Right kidney (tissue), 9 donors: ENCODE measurements at places on chromosomes 3 and 15.
A peak's percentile ranks its signal among the peaks of the same experiment; 100 is the strongest.

DNA sequence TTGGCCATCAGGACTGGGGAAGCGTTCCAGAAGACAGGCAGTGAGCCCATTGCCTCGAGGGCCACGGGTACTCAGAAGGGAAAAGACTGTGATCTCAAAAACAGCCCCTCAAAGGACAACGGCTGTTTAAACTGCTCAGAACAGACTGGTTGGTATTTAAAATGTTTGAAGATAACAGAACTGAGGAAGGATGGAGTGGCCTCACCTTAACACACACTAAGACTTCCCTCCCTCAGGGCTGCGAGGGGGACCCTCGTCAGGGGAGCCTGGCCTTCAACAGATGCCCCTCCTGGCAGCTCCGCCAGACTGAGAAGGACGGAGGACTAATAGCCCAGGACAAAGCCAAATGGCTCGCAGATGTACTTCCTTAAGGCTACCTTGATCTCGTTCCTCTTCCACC lies 2.6 kb downstream of the STIMATE start:
- DNase-seq, result no peak

DNA sequence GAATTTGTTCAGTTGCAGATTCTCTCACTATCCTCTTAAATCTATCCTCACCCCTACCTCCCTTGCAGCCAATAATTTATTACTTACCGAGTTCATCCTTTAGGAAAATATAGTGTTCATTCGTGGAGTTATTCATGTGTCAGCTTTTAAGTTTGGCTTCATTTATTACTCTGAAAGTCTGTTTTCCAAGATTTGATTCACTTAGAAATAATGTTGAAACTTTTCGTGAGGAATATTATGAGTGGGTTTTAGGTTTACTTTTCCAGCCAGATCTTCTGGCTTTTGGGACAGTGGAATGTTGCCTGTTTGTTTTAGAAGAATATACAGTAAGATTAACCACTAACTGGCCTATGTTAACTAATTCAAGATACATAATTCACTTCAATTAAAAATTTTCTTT lies 161.0 kb upstream of the CGNL1 start:
- DNase-seq, result no peak

DNA sequence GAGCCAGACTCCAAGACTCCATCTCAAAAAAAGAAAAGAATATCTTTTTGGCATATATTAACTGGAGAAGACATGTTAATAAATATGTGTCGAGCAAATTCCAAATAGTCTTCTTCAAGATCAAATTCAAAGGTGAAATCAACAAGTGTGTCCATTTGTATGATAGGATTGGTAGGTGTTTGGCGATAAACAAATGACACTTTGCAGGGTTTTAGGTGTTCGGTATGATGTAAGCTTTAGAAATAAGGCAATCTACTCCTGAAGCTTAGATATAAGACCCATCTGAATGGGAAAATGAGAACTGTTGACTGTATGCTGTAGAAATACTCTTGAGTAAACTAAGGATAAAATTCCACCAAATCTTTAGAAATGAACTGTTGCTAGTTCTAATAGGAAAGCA lies 75.8 kb upstream of the FNDC3B start:
- DNase-seq, result no peak

GRCh38 chr3:144259267-144259666 lies 287.6 kb downstream of the DIPK2A start:
- DNase-seq, result no peak

- DNase-seq, result no peak
These were observed 781 bp downstream of the TRNT1 start for GRCh38 chr3:3127432-3128010.

- DNase-seq, result no peak
These were observed 459.9 kb upstream of the TPRG1 start for GRCh38 chr3:188711881-188712247.

- no peak for DNase-seq
These were observed 4.6 kb downstream of the P2RY1 start for GRCh38 chr3:152839511-152839910.

- DNase-seq, result no peak
These were observed 33.7 kb upstream of the TTBK2 start for GRCh38 chr15:42954291-42954690.

DNA sequence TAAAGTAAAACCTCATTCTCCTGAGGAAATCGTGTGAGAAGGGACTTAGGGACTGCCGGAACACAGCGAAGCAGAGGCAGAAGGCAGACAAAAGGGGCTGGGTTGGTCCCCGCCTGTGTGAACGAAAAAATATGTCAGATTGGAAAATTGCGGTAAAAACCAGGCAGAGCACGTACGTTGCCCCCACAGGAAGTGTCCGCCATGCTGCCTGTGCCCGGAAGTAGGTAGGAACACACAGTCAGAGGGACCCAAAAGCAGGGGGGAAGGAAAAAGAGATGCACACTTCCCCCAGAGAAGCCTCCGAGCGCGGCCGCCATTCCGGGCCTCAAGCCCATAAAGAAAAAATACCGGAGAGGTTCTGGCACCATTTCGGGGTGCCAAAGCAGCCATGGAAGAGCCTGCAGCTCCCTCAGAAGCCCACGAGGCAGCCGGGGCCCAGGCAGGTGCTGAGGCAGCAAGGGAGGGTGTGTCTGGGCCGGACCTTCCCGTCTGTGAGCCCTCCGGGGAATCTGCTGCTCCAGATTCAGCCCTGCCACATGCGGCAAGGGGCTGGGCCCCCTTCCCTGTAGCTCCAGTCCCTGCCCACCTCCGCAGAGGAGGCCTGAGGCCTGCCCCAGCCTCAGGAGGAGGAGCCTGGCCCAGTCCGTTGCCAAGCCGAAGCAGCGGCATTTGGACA lies at the start of gene MKRN3:
MKRN3 (plus strand) TSS at position 280 of the 676 bp plus-strand sequence; CDS start at position 389, 109 bp downstream.
- DNase-seq, result no peak

DNA sequence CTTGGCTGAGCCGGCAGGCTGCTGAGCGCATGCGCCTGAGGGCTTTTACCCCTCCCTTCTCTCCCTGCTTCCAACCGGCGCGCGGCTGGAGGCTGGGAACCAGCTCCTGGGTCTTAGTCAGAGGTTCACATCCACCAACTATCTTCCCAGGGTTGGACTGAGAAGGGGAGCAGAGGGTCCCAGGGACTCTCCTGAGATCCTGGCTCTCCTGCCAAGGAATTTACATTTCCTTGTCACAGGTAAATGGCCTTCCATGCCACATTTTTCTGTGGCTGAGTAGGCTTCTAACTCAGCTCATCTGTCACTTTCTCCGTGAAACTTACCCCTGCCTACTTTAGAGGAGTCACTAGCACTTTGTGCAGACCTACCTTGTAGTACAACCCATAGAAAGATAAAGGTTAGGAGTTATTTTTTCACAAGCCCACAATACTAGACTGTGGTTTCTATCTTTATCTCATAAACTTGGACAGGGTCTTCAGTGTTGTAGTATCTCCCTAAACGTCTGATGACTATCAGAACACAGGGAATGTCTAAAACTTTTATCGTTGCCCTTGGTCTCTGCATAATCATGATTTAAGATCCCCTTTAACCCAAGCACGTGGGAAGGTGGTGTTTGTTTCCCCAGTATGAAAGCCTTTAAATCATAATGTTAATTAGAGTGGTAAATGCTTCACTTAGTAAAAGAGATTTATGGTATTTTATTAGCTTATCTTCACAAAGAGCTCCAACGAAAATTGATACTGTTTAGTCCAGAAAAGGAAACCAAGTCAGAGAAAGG lies 638 bp upstream of the TBC1D5 start:
- no peak for DNase-seq

DNA sequence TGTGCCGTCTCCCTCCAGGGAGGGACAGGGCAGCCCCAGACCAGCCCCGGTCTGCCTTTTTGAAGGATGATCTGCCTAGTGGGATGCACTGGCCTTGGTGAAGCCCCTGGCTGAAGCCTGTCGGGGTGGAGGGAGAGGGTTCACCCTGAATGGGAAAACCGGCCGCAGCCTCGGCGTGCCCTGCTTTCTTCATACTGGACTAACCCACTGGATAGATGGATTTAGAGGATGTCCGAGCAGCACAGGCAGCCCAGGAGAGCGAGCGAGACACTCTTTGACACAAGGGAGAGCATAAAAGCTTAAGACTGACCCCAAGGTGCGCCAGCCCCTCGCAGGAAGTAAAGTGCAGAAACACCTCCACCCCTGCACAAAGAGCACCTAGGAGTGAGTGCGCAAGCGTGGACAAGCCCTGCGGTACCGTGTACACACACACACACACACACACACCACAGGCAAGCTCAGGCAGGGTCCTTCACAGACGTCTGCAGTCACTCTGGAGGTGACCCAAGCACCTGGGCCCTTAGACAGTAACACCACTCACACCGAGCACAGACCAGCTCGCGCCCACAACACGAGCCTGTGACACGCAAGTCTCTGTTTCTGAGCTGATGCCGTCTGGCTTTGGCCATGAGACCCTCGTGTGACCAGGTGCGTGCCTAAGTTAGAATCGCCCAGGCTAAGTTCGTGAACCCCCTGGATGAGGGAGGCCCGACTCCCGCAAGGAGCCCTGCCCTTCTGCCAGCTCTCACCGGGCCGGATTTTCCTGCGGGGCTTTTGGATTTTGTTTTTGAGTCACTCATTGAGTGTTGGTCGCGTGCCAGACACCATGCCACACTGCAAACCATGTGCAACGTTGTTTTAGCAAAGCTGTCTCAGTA lies 11.3 kb downstream of the SEMA4B start:
- DNase-seq, result no peak

DNA sequence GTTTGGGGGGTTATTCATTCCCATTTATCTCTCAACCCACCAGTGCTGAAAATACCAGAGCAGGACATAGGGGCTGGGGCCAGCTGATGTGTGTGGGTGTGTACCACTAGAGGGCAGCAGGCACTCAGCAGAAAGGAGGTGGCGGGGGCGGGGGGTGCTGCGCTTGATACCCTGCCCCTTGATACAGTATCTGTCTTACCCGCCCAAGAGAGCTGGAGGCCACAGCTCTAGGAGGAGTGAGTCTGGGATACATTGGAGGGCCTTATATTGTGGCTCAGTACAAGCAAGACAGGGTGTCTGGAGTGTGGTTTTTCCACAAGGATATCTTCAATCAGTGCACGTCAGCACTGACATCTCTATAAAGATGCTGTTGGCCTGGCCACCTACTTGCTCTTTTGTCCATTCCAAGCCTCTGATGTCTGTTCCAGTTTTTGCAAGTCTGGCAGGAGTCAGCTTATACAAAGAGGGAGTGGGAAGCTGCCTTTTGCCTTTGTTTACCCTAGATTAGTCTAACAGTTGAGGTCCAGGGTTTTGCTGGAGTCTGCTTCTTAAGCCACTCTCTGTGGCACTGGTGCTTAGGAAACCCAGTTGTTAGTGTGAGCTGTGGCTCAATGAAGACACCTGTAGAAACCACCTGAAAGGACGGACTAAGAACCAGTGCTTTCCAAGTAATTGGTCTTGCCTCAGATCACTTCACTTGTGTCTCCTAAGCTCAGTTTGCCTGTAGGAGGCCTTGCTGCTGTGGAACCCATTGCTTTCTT lies 1.5 kb upstream of the RBM15B start:
- peak; percentile 39 for DNase-seq

DNA sequence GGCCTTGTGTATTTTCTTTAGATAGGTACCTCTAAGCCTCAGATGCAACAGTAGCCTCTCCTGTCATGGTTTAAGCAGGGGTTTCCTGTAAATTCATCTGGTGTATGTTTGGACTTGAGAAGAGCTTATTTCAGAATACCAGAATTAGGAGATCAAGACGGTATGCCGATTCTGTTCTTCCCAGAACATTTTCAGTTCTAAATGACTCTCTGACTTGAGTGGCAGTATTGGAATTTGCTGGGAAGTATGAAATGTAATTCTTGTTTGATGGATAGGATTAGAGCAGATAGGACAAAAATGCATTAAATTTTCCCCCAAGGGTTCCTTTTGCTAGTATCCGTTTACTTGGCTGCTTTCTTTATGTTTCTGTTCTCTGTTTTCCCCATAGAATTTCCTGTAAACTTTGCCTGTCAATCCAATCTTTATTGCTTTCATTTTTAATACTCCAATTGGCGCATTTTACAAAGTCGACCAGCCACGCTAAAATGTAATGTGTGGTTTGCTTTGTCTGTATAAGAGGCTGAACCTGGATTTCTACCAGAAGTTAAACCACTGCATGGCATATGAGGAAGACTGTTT lies 612.2 kb downstream of the RBMS3 start:
- DNase-seq, result no peak

- DNase-seq, result no peak
These were observed 42.0 kb upstream of the GCSAM start for GRCh38 chr3:112175037-112175436.

DNA sequence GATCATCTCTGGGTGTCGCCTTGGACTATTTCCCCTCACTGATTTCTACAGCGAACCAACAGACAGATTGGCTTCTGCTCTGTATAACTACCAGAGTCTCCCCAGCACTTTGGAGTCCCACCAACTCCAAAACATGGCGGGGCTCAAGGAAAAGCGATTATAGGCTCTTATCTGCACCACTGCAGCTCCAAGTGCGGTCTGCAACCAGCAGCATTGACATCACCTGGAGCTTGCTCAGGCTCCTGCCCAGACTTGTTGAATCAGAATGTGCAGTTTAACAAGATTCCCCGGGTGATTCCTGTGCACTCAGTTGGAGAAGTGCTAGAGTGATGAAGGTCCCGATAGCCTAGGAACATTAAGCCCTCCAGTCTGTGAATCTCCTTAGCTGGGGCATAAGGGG lies 9.0 kb downstream of the CCK start:
- no peak for DNase-seq

GRCh38 chr3:189267981-189268613 lies 96.3 kb downstream of the TPRG1 start:
- DNase-seq, result no peak

GRCh38 chr3:14657579-14657978 lies 6.0 kb downstream of the CCDC174 start:
- DNase-seq, result no peak

GRCh38 chr15:27865323-27865922 lies 233.7 kb downstream of the OCA2 start:
- no peak for DNase-seq

GRCh38 chr3:151817473-151817872 lies 3.6 kb downstream of the AADAC start:
- DNase-seq, result no peak

- DNase-seq, result no peak
These were observed 82.9 kb upstream of the BOC start for GRCh38 chr3:113128386-113129015.

GRCh38 chr3:57825116-57825515 lies 69.0 kb downstream of the SLMAP start:
- DNase-seq, result no peak
